CD4-positive, alpha-beta T cell treated with Interleukin-1 beta for 1 hour (primary cell): ENCODE measurements at places on chromosomes 1 and 21.

- no peak for DNase-seq
Measured at GRCh38 chr1:184056921-184057555, 5.5 kb downstream of the TSEN15 start.

DNA sequence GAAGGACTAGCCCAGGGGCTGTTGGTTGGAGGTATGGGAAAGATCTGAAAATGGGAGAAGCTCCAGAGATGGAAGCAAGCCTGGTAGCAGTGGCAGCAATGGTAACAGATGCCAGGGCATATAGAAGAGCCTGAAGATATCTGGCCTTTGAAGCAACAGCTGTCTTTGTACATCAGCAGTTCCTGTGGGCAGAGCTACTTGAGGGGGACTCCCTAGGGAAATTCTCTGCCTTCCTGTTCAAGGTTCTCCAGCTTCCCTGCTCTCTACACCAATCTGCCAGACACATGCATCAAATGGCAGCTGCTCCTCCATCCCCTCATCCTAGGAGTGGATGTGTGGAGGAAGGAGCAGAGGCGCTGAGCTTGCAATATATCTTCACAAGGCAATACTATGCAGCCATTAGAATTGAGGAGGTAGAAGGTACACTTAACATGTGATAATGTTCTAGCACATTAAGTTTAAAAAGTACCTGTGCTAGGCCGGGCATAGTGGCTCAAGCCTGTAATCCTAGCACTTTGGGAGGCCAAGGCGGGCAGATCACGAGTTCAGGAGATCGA is 2.2 kb downstream of the TMEM35B start:
- no peak for DNase-seq

DNA sequence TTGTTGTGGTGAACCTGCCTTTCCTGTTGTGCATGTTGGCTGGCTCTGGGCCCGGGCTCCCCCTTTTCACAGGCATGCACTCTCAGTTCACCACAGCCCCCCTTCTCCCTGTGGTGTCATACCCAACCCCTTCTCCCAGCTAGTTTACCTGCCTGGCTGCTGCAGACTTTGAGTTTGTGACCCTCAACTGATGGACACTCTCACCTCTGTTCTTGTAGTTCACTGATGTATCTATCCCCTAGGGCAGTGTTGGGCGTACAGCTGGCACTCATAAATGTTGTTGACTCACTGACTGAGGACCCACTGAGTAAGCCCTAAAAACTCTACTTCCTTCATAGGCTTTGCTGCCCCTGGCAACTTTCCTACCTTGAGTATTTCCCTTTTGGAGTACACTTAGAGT is 54.9 kb downstream of the WDR64 start:
- peak; percentile 30 for DNase-seq

GRCh38 chr1:208737922-208738321 is 493.7 kb upstream of the PLXNA2 start:
- no peak for DNase-seq

DNA sequence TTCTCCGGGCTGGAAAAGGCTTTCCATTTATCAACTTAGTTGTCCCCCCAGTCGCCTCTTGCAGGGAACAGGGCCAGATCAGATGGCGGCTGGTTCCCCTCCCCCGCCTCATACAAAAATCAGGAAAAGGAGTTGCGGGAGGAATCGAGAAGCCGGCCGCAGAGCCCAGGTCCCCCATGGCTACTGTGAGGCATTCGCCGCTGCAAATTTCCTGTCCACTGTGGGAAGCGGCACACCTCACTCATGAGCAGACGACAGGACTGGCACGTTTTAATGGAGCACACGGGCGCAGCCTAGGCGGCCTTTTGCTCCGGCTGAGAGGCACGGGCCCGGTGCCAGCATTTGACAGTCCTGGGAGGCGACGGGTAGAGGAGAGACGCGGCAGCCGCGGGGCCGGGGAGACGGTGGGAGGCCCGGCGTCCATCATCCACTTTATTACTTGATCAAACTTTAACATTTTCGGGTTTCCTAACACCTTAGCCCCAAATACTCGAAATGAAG is 1.1 kb downstream of the GNG4 start:
- no peak for DNase-seq

DNA sequence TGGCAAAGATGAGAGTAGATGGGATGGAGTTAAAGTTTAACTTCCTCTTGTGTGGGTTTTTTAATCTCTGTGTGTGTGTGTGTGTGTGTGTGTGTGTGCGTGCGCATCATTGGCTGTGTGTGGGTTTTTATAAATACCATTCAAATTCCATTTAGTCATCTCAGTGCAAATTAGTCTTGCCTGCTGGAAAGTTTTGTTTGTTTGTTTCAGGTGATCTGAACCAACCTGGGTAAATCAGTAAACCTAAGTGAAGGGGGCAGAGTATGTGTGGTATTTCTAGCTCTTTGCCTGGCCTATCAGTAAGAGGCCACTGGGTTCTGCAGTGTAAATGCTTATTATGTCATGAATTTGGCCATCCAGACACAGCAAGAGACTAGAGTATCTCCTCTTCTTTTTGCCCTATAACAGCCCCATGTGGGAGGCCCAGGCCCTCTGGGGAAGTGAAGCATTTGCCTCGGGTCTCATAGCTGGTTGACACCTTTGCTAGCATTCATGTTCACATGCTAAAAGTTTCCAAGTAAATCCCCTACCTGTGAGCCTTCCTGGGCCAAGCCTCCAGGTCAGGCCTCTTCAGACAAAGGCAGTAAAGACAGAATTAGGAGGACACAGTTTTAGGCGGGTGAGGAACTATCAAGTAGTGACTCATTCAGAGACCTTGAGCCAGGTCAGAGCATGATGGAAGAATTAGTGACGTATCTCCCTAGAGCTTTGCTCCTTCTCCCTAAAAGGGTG is 14.7 kb downstream of the INTS3 start:
- peak; percentile 13 for DNase-seq

DNA sequence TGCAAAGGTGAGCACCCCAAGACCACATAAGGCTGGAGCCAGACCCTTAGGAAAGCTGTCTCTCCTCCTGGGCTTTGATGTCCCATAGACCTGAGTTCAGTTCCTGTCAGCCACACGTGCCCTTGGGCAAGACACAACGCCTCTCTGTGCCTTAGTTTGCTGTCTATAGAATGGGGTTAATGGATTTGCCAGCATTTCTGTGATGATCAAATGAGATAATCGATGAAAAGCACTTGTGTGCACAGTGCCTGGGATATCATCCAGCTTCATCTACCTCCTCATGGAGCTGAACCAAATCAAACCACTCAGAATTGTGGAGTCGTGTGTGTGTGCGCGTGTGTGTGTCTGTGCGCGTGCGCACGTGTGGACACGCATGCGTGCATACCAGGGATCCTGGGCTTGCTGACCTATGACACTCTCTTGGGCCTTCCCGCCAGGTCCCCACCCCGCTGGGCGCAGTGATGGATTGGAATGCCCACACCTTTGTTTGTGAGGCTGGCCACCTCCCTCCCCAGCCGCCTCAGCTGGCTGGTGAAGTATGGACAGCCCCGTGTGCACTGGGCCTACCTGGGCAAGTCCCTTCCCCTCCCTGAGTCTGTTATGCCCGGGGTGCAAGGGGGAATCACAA is 5.2 kb downstream of the TTC22 start:
- DNase-seq, result no peak

GRCh38 chr1:160061369-160062229 is 8.4 kb downstream of the KCNJ10 start:
- no peak for DNase-seq

GRCh38 chr1:17599954-17600300 is 60.4 kb downstream of the ARHGEF10L start:
- DNase-seq, result no peak

GRCh38 chr21:34613679-34614627 is 960 bp downstream of the RCAN1 start:
- no peak for DNase-seq
